ENCODE measurements at places on chromosomes 1 and 21.

DNA sequence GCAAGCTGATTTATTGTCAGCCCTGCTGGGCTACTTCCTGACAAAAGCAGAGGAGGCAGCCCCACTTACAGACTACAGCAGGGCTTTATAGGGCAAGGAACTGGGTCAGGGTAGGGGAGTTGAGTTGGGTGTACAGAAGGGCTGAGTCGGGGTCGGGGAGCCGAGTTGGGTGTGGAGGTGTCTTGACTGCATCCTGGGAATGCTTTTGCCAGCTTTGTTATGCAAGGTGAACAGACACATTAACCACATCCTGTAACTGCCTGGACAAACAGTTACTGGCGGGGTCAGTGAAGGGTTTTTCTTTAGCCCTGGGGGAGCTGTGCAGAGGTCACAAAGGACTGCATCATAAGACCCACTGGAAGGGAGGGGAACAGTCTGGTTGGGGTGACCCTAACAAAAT is 39.1 kb upstream of the GBP5 start:
- no peak for DNase-seq

DNA sequence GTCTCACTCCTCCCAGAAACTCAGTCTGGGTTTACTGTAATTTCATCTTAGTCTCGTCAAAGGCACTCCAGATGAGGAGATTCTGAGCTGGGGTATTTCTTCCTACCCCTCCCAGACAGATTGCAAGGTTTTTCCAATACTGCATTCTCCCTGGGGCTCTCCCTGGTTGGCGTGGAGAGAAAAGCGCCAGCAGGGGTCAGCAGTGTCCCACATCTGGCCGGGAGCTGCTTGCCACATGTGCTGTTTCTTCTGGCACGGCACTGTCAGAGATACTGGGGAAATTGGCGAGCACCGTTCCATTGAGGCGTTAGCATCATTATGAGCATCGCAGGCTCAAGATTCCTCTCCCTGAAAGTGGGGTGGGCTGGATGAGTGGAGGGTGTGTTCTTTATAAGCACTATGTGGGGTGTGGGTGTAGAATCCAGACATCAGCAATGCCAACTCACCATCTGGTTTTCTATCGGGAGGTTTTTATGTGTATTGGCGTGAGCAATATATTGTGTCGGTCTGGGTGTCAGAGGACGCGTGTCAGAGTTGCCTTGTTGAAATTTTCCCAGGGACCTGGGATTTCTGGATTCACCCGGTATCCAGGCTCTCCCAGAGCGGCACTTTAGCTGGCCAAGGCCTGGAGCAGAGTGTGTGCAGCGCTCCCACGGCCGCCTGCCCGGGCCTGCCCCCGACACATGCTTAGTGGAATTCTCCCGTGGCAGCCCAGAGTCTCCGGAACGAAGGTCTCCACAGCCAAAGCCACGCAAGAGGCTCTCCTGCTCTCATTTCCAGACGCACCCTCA is 8.0 kb upstream of the NAV1 start:
- peak; percentile 77 for DNase-seq

DNA sequence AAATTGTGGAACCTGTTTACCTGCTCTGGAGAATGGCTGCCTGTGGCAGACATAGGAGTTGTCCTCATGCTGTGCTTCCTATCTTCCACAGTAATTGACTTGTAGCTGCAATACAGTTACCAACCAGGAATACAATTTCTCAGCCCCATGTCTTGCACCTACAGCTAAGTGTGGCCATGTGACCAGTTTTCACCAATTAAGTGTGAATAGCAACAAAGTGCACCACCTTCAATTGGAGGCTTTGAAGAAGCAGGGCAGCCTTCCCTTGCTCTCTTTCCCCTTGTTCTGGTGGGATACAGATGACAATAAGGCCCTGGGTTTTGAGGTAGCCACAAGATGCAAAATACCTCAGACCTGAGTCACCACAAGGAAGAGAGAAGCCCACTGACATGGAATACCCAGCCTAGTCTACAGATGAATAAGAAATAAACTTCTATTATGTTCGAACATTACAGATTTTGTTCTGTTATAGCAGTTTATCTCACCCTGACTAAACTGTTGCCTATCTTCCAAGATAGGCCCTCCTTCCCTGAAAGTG is 70.2 kb upstream of the S1PR1 start:
- DNase-seq: no peak

DNA sequence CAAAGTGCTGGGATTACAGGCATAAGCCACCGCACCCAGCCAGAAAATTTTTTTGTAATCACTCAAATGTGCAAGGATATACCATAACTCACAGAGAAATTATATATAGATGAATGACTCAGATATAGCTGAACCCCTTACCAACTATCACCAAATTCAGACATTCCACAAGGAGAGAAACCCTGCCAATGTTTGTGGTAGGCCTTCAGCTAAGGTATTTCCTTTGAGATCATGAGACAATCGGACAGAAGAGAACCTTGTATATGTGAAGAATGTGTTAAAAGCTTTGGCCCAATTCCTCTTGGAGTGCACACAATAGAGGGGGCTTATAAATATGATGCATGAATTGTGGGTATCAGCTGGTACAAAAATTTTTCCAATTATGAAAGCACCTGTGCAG is 50.7 kb downstream of the ZNF684 start:
- DNase-seq: no peak

GRCh38 chr1:182677397-182678098 is 6.8 kb downstream of the RGS8 start:
- DNase-seq: no peak
